ENCODE measurements at places on chromosomes 2 and 18.

- no peak for DNase-seq
Measured at GRCh38 chr2:134253117-134253704, 661 bp upstream of the MGAT5 start.

DNA sequence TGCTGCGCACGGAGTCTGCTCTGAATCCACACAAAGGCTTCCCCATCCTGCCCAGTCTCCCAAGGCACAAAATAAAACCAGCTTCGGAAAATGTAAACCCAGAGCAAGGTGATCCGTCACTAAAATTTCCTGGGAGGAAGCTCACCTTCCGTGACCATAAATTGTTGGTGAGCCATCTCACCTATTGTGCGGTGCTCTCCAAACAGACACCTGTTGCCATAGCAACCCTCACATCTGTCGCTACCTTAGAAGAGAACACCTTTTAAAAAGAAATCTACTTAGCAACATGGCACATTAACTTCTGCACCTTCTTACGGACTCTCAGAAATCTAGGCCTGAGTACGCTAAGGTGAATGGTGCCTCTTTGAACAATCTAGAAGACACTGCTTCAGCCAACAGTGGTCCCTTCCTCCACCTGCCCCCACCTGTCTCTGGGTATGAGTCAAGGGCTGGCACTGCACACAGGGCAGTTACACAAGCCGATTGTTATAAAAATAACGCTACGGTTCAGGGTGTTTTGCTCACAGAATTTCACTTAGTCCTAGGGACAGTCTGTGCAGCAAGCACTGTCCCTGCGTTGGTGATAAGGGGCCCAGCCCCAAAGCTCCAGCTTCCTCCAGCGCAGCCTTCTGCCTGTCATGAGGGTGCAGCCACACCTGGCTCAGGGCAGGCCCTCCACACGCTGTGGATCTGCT, 114.9 kb upstream of the ID2 start:
- DNase-seq = no peak

DNA sequence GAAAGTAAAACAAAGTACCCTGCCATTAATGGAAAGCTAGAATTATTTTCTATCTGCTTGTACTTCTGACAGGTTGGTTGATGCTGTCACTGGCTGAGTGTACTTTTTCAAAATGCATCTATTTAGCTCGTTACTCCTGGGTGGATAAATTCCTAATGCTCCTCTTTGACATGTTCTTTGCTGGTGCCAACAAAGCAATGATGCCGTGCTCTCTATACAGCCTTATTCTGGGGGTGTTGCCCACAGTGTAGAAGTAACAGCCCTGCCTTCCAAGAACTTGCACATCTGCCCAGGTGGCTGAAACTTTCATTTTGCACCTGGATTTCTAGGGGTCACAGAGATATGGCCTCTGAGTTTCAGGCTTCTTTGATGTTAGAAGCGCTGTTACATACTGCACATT, 132.4 kb downstream of the SLC4A3 start:
- DNase-seq = no peak

DNA sequence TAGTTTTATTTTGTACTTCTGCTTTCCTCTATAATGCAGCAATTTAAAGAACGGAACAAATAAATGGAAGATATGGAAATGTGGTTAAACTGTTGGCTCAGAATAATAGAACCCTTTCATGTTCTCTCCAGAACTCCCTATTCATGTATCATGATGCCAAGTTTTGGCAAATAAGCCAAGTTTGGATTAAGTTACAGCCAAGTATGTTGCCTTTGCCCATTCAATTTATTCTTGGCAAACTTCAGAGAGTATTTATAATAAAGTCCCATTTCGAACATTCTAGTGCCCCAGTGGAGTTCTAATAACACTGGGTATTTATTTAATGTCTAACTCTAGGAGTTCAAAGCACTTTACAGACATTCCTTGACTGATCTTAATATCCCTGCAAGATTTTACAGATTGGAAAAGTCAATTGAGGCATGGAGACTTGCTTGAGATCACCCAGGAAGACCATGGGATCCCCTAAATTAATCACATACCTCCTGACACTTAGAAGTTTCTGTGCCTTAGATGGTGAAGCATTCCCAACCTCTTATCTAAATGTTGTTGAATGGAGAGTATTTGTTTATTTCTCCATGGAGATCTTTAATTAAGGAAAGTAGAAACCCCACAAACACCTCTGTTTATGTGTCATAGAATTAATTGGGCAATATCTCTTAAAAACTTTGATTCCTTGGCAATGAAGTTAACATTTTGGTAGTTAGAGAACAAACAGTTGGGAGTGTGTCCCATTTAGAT, 106.7 kb downstream of the ACKR3 start:
- DNase-seq = no peak

- DNase-seq = no peak
Measured at GRCh38 chr2:126446106-126446695, 209.8 kb upstream of the GYPC start.

DNA sequence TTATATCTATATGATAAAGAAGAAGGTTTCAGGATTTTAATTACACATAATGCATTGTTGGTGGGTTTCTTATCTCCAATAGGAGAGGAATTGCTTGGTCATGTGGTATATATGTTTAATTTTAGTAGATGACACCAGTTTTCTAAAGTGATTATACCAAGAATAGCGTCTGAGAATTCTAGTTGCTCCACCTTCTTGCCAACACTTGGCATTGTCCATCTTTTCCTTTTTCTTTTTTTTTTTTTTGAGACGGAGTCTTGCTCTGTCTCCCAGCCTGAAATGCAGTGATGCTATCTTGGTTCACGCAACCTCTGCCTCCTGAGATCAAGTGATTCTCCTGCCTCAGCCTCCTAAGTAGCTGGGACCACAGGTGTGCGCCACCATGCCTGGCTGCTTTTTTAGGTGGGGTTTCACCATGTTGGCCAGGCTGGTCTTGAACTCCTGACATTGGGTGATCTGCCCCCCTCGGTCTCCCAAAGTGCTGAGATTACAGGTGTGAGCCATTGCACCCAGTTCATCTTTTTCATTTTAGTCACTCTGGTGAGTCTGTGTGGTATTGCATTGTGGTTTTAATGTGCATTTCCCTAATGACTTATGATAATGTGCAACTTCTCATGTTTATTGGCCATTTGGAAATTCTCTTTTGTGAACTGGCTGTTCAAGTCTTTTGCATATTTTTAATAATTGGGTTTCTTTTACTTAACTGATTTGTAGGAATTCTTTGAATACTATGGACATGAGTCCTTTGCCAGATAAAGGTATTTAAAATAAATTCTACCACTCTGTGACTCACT, 37.3 kb upstream of the ZNF512 start:
- no peak for DNase-seq

GRCh38 chr2:173812321-173812720, 152.9 kb downstream of the SP3 start:
- no peak for DNase-seq

GRCh38 chr2:72953976-72954375, 36.7 kb downstream of the EMX1 start:
- DNase-seq = no peak

DNA sequence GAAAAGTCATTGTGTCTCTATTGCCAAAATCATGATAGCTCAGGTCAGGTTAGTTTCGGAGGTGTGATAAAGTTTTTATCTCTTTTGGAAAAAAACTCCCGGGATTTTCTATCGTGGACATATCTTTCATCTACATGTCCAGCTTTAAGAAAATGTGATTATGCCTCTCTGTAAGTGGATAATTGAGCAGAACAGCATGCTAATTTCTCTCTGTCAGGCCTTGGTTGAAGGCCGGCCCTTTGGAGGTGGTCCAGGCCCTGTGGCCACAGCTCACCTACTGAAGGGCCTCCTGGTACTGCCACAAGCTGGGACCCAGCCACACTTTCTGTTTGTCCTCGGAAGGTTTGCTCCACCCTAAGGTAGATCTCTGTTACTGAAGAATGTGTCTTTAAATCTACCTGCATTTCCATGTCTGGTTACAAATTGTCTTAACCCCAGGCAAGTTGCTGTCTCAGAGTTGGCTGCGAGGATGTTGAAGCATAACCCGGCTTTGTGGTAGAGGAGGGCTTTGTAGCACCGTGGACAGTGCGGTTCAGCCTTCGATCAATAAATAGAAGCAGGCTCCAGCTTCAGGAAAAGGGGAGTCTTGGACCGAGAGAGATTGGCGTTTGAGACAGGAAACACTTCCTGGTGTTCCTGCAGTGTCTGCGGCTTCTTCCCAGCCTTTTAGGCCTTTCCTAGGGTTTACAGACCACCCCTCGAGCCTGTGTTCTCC, 25.5 kb downstream of the TCF7L1 start:
- DNase-seq = no peak

GRCh38 chr2:73176205-73176880, 26.0 kb upstream of the NOTO start:
- no peak for DNase-seq

- DNase-seq = no peak
Measured at GRCh38 chr2:48043746-48044145, 137.4 kb upstream of the FBXO11 start.

- DNase-seq = no peak
Measured at GRCh38 chr18:34595690-34596089, 114.4 kb upstream of the DTNA start.

DNA sequence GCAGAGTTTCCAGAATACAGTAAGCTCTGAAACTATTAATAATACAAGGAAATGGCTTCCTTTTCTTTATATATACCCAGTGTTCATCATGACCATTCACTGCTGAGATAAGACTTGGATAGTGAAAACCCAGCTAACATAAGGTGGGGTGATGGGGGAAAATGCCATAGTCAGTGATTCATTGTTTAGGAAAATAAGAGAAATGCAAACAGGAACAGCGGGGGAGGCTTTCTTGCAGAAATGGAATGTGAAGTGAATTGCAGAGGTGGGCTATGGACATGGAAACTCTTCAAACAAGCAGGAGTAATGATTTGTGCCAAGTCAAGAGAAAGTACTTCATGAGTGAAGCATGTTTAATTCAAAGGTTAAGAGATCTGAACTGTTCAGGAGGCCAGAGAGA, 519.4 kb downstream of the TDRD15 start:
- DNase-seq = peak; percentile 22
